ENCODE measurements at places on chromosomes 5 and 9.

DNA sequence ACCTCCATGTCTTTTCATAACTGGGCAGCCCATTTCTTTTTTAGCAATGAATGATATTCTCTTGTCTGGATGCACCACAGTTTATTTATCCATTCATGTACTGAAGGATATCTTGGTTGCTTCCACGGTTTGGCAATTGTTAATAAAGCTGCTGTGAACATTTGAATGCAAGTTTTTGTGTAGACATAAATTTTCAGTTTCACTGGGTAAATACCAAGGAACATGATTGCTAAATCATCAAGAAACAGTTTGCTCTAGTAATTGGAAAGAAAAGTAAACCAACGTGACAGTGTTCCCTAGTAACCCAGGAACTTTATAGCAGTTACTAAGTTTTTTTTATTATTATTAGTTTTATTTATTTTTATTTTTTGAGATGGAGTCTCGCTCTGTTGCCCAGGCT lies 100.4 kb downstream of the VPS13A start:
- no peak for DNase-seq

- DNase-seq: no peak
Observed at GRCh38 chr9:138040446-138041430, 163.2 kb downstream of the CACNA1B start.

DNA sequence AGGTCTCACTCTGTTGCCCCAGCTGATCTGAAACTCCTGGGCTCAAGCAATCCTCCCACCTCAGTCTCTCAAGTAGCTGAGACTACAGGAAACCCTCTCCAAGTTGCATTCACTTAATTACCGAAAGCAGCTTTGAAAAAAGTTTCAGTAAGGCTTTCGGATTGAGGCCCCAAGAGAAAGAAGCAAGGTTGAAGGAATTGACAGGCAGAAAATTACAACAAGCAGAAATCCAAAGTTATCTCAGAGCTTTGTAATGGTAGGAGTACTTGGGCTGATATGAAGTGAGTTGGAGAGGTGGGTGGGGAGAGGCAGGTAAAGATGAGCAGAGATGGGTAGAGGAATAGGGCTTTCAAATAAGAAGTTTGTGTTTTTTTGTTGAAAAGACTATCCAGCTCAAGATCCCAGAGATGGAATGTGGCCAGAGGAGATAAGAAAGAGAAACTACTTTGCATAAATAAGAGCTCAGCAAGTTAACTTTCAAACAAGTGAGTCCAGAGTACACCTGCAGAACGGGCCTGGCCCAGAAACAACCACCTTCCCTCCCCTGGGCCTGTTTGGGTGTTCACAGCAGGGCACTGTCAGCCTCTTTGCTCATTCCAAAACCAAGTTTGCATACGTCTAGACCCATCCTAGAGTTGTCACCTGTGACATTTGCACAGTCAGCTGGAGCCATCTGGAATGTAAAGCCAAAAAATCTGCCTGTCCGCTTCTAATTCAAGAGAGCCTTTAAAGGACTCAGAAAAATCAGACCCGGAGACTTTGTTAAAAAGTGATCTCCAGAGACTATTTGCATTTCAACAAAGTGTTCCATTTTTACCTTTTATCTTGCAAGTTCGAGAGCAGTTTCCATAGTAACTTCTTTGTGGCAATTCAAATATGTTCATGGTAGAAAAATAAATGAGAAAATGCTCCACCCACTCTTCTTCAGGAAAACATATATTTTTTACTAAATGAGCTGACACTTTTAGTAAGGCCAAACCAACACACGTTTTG lies 2.2 kb upstream of the CLINT1 start:
- DNase-seq: no peak

- no peak for DNase-seq
Observed at GRCh38 chr9:19481971-19482404, 73.2 kb downstream of the ACER2 start.

DNA sequence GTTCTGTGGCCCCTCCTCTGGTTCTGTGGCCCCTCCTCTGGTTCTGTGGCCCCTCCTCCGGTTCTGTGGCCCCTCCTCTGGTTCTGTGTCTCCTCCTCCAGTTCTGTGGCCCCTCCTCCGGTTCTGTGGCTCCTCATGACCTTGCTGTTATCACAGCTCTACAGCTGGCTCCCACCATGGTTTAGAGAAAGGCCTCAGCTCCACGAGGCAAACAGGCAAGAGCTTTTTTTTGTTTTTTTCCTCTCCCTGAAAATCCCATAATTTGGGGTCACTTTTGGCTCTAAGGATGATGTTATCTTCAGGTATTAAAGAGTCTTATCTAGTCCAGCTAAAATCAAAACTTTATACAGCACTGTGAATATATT lies 31.8 kb downstream of the C5orf15 start:
- no peak for DNase-seq

DNA sequence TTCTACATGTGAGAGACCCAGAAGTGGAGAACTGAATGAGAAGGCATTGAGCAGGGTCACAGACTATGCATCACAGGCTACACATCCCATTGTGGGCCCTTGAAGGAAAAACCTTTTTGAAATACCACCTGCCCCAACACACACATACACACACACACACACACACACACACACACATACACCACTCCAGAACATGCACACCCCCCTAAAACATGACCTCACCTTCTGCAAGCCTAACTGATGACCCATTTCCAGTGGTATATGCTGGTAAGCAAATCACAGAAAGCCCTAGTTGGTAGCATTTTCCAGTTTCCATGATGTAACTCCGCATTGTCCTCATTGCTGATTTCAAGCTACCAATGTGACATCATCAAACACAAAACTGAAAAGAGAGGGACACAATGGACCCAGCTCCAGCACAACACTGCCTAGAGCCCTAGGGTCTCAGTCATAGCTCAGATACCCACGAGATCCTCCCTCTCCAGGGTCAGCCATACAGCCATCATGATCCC lies 36.4 kb downstream of the THBS4 start:
- no peak for DNase-seq

DNA sequence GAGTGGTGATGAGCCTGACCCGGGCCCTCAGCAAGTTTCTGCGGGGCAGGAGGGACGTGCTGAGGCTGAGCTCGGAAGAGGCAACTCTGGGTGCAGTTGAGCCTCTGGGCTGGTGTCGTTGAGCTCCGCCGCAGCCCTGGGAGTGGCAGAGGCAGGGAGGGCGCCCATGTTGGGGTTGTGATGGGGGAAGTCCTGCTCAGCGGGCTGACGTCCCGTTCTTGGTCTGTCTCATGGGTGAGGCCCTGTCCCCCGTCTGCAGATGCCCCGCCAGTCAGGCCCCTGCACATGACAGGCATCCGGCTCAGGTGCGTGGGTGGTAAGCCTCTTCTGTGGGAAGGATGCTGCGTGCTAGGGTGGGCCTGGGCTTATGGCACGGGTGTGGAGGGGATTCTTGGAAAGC lies 64.3 kb downstream of the RXRA start:
- DNase-seq: no peak

DNA sequence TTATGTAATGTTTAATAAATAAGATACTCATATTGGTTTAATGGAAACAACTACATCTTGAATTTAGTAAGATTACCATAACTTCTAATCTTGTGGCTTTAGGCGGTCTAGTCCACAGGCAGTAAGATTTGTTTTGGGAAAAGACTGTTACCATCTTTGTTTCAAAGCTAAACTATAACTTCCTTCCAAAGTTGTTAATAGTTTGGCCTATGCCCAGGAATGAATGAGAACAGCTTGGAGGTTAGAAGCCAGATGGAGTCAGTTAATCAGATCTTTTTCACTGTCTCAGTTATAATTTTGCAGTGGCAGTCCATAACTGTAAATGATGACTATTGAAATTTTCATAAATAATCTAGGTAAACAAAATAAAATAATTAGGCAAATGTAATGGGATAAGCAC lies 241.8 kb upstream of the KLF9 start:
- DNase-seq: no peak

DNA sequence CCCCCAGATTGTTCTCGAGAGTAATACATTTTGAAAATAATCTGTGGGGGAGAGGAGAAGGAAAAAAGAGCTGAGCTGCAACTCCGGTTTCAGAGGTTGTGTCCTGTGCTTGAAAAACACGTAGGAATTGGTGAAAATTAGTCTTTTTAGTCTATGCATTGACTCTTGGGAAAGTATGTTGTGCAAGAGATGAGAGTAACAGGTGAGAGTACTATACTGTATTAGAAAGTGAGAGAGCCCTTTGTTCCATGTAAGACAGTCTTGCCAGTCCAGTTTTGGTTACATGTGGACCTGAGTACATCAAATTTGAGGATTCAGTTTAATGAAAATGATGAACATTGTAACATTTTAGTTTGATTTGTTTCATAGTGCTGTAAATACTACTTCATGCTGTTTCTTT lies 27.8 kb downstream of the ERBIN start:
- DNase-seq: no peak

- DNase-seq: no peak
Observed at GRCh38 chr5:159262472-159262858, 625 bp upstream of the UBLCP1 start.

DNA sequence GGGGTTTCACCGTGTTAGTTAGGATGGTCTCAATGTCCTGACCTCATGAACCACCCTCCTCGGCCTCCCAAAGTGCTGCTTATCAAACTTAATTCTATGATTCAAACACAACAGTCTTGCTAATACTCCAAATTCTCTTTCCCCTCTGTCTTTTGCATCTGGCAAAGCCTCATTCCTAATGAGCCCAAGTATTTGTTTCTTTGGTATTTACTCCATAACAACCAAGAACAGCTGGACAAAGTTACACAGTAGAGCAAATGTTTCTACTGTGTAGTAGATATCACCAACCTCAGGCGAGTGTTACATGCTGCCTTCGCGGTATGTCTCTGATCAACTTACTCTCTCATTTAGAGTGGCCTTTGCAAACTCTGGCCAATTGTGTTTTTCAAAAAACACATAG lies 195.8 kb upstream of the KCNN2 start:
- no peak for DNase-seq

DNA sequence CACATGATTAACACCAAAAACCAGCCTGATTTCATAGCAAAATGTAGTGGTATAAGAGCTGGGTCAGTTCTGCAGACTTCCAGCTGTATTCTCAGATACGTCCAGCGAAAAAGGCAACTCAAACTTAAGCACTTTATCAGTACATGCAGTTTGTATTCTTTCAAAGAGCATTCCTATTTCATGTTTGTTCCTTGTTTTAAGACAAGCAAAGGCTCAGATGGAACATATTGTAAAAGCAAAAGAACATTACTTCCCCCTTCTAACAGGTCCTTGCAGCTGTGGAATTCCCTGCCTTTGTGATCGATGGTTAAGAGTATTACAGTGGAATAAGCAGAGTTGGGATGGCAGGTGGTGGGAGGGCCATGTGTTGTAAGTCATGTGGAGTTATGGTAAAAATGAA lies 86.3 kb upstream of the GRHPR start:
- DNase-seq: no peak

GRCh38 chr9:100669968-100670367 lies 92.1 kb downstream of the CAVIN4 start:
- DNase-seq: no peak

DNA sequence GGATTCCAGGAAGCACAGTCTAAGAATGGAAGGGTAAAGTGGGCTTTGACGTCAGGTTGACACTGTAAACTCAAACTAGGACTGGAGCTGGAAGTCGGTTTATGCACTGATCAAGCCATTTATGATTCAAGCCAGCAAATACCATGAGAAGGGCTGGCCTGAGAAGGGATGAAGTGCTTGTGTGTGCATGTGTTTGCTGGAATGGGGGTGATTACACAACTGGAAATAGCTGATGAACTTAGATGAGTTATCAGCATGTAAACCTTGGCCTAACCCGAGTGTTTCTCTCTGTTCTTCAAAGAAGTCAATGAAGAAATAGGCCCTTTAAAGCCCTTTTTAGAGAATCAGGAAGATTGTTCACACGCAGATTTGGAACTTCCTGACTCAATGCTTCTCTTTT lies 287.6 kb downstream of the RFX3 start:
- no peak for DNase-seq

- DNase-seq: no peak
Observed at GRCh38 chr5:148394587-148395019, 10.8 kb downstream of the FBXO38 start.

DNA sequence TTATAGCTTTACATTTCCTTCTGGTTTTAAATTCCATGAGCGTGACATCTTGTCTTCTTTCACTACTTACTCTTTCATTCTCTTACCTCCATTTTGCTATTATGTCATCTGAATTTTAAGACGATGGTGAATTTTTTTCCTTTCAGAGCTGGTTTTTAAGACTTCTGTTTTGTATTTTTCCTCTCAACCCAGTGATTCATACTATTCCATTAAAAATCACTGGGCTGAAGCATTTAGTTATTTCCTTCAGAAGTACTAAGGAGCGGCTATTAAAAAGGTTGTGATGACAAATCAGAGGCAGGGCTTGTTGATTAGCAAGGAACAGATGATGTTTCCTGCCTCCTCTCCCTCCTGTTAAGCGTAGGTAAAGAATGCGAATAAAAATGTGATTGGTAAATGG lies 16.5 kb downstream of the AGXT2 start:
- no peak for DNase-seq

DNA sequence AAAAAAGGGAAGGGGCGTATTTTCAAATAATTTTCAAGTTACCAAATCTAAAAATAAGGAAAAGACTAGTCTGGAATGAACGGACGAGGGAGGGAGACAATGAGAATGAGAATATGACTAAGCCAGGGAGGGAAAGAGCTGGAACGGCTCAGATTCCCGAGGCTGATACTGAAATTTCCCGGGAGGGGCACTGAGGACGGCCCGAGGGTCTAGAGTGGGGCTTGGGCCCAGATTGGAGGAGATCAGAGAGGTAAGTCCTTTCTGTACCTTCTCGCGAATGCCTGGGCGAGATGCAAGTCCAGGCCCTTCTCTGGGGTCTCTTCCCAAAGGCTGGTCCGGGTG lies 3.4 kb upstream of the CCIN start:
- DNase-seq: no peak

DNA sequence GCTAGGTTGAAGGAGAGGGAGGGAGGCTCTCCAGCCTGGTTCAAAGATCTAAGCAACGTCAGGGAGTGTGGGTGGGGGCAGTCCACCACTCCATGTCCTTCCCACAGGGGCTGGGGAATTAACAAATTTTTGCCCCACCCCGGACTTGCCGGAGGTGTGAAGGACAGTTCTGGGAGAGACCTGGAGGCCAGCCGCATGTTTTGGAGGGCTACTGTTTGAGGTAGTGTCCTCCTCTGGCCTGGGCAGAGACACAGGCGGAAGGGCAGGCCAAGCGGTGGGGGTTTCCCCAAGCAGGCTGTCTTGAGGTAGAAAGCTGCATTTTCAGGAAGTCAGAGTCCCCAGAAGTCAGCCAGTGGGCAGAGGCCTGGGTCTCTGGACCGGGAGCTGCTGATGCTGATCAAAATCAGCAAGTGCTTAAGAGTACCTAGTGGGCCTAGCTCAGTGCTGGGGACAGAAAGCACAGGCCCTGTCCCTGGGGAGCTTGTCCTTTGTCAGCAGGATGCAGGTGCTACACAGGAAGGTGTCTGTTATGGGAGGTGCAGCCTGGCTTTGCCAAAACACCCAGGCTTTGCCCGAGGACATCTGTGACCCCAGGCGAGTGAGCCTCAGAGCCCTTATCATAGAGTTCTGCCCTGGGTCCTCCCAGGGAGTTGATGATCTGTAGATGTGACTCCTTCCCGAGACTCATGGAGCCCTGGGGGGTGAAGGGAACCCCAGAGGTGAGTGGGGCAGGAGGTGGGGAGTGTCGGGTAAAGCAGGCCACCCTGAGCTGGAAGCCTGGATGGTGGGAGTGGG lies 18.5 kb downstream of the JADE2 start:
- DNase-seq: no peak

GRCh38 chr9:112542593-112543292 lies 56.1 kb downstream of the KIAA1958 start:
- DNase-seq: no peak
